ENCODE measurements at places on chromosomes 3 and 15.

- no peak for DNase-seq
These were observed 9.7 kb upstream of the EIF1B start for GRCh38 chr3:40299721-40300335.

- no peak for DNase-seq
These were observed 48.3 kb upstream of the TRIM42 start for GRCh38 chr3:140629357-140630137.

DNA sequence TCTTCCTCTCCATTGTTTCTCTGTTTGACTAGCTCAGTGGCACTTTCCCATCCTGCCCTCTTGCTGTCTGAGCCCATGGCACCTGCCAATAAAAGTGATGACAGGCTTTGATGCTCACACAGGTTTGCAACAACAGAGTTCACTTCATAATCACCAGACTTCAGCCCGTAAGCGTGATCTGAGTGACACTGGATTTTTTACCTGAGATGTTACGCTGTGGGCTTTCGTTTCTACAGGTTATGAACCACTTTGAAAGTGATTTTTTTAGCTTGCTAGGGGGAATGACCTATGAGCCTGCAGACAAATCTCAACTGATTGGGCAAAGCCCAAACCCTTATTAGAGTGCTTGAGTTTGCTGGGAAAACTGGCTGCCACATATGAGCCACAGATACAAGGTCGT is 173.9 kb upstream of the ICE2 start:
- DNase-seq, result no peak

GRCh38 chr3:14203521-14204079 is 25.0 kb downstream of the LSM3 start:
- DNase-seq, result peak; percentile 31

GRCh38 chr3:125154800-125155269 is 57.7 kb downstream of the SLC12A8 start:
- DNase-seq, result no peak

DNA sequence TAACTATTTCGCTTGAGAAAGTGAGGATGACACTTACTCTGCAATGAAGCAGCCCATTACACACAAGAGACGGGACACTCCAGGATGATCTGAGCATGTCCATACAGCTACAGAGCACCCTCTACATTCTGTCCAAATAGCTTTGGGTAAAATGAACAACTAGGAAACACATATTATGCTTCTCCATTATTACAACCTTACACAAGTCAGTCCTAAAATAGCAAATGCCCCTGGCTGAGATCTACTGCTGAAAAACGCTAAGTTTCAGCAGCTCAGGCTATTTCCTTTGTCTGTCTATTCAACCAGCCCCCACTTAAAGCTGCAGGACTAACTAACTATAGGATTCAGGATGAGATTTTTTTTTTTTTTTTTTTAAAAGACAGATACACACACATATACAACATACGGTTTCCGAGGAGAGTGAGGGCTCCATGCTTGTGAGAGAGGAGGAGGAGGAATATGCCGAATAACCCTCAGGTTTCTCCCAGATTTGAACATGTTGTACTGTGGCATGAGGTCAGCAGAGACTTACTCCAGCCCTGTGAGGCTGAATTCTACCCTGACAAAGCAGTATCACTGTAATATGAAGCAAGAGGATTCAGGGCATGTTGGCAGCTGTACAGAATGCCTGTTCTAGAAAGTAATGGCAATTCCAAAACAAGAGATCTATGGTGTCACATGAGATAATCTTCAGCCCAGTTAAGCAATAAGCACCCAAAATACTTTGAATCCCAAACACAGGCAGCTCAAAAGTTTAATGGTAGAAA is 117.3 kb upstream of the PLXND1 start:
- no peak for DNase-seq

GRCh38 chr3:34072297-34072696 is 273.9 kb downstream of the PDCD6IP start:
- DNase-seq, result no peak

- peak; percentile 53 for DNase-seq
These were observed 1.5 kb downstream of the SMAD6 start for GRCh38 chr15:66703540-66703941.

- DNase-seq, result no peak
These were observed 152.4 kb downstream of the AGBL1 start for GRCh38 chr15:86231864-86232721.

GRCh38 chr3:13462125-13462629 is 17.9 kb upstream of the HDAC11 start:
- no peak for DNase-seq

- no peak for DNase-seq
These were observed 120.3 kb downstream of the AKAP13 start for GRCh38 chr15:85500729-85501128.

DNA sequence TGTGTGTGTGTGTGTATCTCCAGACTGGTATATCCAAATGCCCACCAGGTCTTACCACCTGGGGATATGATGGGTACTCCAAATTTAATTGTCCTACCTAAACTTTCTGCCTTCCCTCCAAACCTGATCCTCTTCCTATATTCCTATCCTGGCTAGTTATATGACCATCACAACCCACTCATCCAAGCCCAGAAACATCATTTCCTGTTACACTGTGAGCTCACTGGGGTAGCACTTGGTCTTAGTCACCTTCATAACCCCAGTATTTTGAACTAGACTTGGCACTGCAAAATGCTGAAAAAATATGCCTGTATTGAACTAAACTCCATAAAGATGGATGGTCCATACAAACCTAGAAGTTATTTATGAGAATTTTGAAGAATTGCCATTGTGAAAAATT is 178.8 kb upstream of the EIF1B start:
- no peak for DNase-seq

DNA sequence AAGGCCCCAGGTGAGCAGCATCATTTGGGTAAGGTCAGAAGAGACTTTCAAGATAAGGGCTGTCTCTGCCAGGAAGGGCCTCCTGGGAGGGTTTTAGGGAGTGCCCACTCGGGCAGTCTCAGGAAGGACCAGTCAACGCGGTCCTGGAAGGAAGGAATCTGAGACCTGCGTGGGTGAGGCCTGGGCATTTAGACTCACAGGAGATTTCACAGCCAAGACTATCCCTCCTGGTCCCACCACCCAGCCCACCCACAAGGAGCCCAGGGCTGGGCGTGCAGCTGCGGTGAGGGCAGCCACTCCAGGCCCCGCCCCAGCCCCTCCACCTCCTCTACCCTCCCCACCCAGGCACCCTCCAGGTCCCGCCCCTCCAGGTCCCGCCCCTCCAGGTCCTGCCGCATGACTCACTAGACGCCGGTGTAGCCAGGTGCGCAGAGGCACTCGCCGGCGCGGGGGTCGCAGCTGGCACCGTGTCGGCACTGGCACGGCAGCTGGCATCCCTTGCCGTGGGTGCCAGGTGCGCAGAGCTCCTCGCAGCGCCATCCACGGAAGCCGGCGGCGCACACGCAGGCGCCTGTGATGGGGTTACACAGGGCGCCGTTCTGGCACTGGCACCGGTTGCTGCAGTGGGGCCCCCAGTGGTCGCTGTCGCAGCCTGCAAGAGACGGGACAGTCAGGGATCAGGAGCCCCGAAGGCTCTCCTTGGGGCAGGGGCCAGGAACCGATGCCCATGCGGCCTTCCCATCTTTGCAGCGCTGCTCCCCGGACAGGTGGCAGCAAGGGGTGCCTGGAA is 112.7 kb downstream of the RAB11A start:
- peak; percentile 63 for DNase-seq

GRCh38 chr3:194522579-194523046 is 35.8 kb upstream of the ATP13A3 start:
- DNase-seq, result no peak

- no peak for DNase-seq
These were observed 305.0 kb upstream of the SGO1 start for GRCh38 chr3:20490996-20491395.

- no peak for DNase-seq
These were observed 2.6 kb upstream of the NGLY1 start for GRCh38 chr3:25785826-25786225.

DNA sequence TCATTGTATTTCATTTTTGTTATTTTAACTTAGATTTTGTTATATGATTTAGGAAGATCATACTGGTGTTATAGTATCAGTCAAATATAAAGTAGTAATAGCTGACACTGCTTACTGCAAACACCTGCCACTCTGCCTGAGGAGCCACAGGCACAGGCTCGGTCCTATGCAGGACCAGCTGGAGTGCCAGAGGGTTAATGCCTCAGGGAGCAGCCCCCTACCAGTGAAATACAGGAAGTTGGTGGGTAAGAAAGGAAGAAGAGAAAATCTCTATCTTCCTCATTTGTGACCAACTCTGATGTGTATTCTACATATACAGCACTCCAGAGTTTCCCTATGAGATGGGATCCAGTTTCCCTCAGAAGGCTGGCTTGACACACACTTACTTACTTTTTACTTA is 593.3 kb downstream of the UNC13C start:
- DNase-seq, result no peak

GRCh38 chr3:58333206-58334012 is 717 bp downstream of the PXK start:
- DNase-seq, result peak; percentile 48

GRCh38 chr3:72543246-72543645 is 305.0 kb downstream of the SHQ1 start:
- DNase-seq, result no peak

DNA sequence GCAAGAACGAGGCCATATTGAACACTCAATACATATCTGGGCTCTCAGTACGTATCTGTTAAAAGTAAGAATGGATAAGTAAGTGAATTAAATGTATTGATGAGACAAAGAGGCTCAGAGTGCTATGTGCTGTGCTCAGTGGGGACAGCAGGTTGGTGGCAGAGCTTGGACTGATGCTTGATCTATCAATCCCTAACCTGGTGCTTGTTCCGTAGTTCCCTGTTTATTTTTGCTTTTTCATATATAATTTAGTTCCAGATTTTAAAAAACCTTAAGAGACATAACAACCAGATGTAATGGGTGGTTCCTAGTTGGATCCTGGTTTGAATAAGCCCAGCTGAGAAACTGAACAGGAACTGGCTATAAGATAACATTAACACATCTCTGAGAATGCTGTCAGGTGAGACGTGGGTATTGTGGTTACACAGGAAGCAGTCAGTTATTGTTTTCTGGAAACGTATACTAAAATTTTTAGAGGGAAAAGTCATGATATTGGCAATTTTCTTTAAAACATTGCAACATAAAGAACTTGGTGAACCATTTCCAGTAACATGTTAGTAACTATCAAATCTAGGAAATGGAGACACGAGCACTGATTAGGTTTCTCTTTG is 120.5 kb downstream of the FOXB1 start:
- no peak for DNase-seq

- no peak for DNase-seq
These were observed 46.0 kb downstream of the CCNL1 start for GRCh38 chr3:157113832-157114505.

- peak; percentile 37 for DNase-seq
These were observed 102.7 kb upstream of the CHD2 start for GRCh38 chr15:92797168-92798052.

DNA sequence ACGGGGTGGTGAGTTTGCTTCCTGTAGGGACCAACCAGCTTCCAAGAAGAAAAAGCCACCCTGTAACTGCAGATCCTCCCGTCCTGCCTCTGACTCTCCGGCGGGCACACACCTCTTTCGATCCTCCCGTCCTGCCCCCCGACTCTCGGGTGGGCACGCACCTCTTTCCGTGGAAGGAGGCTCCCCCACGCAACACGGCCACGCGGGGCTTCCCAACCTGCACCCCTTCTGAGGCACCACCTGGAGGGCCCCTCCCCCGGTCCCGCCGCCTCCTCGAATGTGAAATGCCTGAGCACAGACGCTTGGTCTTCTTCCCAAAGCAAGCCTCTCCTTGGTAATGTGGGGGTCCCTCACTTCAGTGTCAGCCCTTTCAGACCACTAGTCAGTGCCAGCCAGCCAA is 7.3 kb downstream of the ADAMTS17 start:
- DNase-seq, result no peak

GRCh38 chr3:184341925-184342324 is 4.5 kb downstream of the FAM131A start:
- no peak for DNase-seq

DNA sequence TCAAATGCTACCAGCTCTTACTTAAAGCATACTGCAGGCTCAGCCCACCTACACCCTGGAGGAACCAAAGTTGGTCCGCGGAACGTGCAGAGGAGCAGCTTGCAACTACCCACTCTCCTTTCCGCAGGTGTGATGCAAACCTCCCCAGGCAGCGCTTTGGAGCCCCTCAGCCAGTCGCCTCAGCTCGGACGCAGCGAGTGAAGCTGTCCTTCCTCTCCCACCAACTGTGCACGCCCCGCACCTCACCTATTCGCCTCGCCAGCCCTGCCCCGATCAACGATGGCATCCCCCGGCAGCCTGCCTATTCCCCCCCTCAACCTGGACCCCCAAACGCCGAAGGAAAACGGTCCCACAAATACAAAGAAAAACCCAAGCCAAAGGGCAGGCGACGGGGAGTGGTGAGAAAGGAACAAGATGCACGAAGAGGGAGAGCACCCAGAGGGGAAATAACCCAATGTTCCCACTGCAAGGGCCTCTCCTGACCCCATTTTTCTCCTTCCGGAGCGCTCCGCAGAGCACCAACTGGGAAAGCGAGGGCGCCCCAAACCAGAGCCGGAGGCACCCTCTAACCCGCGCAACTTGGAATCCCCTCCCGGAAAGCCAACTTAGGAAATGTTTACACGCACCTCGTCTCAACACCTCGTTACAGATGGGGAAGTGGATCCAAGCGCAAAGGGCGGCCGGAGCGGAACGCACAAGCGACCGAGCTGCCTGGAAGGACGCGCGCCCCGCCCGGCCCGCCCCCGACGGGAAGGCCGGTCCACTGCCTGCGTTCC is 665 bp downstream of the GLB1 start:
- DNase-seq, result peak; percentile 53

DNA sequence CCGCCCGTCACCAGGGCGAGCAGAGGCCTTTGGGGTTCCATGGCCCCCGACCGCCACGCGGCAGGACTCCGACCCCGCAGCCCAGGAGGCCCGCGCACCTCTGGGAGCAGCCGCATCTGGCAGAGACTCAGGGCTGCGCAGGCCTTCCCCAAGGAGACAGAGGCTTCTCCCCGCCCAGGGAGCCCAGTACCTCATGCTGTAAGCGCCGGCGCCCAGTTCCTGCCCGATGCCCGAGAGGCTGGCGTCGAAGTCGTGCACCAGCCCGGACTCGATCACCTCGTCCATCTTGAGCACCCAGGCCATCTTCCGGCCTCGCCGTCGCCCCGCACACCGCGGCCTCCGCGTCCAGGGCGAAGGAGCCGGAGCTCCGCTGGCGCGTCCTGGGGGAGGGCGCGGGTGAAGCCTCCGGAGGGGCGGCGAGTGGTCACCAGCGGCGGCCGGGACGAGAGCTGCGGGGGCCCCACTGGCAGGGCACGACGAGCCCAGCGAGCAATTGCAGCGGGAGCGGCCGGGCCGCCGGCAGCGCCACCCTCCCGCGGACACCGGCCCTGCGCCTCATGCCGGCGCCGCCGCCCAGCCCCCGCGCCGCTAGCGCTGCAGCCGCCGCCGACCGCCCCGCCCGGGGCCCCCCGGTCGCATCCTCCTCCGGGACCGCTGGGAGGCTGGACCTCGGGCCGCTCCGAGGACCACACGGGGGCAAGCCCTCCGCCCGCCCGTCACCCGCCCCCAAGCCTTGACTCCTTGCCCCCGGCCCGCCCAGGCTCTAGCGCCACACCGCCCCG is 468 bp downstream of the UBP1 start:
- peak; percentile 68 for DNase-seq

GRCh38 chr3:88312256-88312655 is 162.5 kb downstream of the C3orf38 start:
- DNase-seq, result no peak

Data from memory B cell (primary cell).